Tongue (tissue), 3 donors: ENCODE measurements at places on chromosomes 3 and 15.

DNA sequence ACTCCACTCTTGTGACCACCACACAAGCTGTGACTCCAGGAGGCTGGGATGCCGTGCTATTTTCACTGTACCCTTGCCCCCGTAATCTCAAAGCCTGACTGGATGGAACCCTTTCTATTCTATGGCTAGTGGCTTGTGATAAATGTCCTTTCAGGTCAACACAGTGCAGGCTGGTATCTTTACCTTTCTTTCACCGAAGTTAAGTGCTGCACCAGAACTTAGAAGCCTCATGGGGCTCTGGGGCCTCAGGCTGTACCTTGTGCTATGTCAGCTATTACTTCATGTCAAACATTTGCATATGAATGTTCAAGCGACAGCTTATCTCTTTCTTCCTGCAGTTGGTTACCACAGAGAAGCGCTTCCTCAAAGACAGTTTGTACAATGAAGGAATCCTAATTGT is 66.8 kb downstream of the RPL39L start:
- no peak for DNase-seq

DNA sequence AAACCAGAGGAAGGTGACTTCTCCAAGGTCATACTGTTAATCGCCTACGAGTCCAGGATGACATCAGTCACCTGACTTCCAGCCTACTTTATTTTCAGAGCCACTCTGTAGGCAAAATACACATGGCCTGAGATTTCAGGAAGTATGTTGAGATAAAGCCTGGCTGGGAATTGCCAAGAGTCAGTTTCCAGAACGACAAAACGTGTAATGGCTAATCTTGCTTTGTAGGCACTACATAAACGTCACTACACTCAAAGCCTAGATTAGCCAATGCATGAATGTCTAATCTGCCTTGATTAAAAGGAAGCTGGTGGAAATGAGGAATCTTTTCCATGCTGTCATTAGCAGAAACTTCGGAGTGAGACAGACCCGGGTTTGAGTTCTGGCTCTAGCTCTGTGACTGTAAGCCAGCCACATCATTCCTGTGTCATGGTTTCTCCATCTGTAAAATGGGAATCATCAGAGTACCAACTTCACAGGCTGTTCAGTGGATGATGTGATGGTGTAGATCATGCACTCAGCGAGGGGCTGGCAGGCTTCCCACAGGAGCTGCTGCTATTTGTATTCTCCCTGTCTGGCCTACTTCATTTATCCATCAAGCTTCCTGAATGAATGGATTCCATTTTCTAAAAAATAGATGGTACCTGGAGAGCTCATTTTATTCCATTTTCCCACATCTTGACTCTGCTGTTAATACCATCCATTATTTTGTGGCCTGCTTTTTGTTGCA is 241.9 kb downstream of the XXYLT1 start:
- DNase-seq, result no peak

GRCh38 chr3:24551626-24552025 is 57.0 kb upstream of the THRB start:
- no peak for DNase-seq

DNA sequence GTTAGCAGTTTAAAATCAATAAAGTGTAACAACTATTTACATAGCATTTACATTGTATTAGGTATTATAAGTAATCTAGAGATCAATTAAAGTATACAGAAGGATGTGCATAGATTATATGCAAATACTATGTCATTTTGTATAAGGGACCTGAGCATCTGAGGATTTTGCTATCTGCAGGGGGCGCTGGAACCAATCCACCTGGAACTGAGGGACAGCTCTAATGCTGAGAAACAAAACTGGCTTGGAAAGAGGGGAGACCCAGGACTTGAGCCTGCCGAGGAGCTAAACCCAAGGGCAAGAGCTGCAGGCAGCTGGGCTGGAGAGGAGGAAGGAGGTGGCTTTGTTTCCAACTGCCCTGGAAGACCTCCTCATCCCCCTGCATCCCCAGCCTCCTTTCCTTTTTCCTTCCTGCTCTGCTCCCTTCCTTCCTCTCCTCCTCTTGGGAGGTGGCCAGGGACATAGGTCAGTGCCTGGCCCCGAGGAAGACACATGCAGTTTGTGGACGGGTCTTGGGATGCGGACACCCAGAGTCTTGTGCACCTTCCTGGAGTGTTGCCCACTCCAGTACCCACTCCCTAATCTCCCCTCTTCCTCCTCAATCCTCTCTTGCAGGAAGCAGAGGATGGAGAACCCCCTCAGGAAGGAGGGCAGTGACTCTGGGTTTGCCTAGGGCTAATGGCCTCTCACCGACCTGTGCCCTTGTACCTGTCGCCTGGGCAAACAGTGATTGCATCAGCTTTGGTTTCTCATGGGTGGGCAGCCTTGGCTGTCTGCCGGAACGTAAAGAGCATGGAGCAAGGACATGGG is 825 bp upstream of the RTP3 start:
- peak; percentile 46 for DNase-seq

DNA sequence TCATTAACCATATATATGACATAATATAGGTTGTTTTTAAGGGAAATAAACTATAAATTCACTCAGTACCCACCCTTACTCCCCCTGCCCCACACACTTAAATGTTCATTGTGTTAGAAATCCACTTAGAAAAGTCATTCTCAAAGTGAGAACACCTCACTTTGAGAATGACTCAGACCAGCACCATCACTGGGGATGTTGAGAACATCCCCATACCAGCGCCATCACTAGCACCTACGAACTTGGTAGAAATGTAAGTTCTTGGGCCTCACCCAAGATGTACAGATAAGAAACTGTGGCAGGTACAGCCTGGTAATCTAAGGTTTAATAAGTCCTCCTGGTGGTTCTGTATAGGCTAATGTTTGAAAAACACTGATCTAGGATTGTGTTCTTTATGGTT is 362.6 kb downstream of the LPP start:
- DNase-seq, result no peak

DNA sequence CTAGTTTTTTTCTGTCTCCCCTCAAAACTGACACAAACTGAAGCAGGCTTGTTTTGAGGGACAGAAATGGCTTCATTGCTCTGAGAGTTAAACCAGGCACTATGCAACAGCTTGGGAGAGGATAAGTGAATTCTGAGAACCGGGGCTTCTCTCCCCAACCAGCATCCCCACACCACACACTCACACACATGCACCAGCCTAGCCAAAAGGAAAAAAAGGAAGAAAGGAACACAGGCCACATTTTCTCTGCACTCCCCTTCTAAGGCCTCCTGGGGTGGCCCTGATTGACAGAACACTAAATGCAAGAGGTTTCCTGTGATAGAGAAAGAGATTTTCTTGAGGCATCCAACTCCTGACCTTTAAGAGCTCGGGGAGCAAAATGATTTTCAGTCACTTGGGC is 177.5 kb downstream of the TLE3 start:
- no peak for DNase-seq

GRCh38 chr15:73517566-73517965 is 74.6 kb downstream of the REC114 start:
- no peak for DNase-seq

DNA sequence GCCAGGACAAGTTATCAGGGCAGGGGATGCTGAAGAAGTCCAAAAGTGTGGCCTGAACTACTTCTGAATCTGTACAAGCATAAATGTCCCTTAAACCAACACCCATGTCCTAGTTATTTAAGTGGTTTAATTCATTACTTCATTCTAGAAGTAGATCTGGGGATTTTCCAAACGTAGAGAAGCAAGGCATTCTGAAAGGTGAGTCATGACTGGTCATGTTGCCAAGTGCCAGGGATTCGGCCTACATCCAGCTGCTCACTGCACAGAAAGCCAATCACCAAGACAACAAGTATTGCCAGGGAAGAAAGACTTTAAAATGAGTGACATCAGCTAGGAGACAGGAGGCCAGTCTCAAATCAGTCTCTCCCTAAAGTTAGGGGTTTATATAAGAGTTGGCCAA is 396.6 kb downstream of the GABRB3 start:
- no peak for DNase-seq

GRCh38 chr15:85745023-85745422 is 49.7 kb downstream of the KLHL25 start:
- no peak for DNase-seq

GRCh38 chr3:118987477-118987876 is 47.2 kb downstream of the IGSF11 start:
- peak; percentile 77 for DNase-seq

- DNase-seq, result no peak
Observed at GRCh38 chr3:152713989-152714388, 120.9 kb upstream of the P2RY1 start.

DNA sequence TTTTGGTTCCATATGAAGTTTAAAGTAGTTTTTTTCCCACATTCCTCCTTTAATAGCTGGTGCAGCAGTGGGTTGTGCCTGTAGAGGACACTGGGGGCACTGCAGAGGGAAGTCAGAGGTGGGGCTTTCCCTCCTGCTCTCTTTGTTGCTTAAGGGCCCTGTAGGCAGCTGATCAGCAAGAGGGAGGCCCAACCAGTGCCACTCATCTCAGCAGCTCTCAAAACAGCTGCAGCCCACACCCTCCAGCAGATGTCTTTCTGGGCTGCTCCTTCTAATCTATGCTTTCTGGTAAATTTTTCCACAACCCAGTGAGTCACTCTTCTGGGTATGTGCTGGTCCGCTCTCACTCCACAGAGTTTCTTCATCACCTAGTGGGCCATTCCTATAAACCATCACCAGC is 263.8 kb downstream of the FEZF2 start:
- DNase-seq, result peak; percentile 61

- DNase-seq, result no peak
Observed at GRCh38 chr3:29137601-29138000, 143.3 kb upstream of the RBMS3 start.

GRCh38 chr3:65351753-65352152 is 664.0 kb upstream of the ADAMTS9 start:
- DNase-seq, result no peak

GRCh38 chr3:171862993-171863521 is 19.9 kb downstream of the TMEM212 start:
- peak; percentile 70 for DNase-seq

- no peak for DNase-seq
Observed at GRCh38 chr15:46297766-46298165, 662.9 kb downstream of the SQOR start.

GRCh38 chr3:57112206-57112605 is 51.7 kb downstream of the SPATA12 start:
- no peak for DNase-seq

GRCh38 chr3:171678971-171679492 is 131.3 kb downstream of the PLD1 start:
- DNase-seq, result no peak

DNA sequence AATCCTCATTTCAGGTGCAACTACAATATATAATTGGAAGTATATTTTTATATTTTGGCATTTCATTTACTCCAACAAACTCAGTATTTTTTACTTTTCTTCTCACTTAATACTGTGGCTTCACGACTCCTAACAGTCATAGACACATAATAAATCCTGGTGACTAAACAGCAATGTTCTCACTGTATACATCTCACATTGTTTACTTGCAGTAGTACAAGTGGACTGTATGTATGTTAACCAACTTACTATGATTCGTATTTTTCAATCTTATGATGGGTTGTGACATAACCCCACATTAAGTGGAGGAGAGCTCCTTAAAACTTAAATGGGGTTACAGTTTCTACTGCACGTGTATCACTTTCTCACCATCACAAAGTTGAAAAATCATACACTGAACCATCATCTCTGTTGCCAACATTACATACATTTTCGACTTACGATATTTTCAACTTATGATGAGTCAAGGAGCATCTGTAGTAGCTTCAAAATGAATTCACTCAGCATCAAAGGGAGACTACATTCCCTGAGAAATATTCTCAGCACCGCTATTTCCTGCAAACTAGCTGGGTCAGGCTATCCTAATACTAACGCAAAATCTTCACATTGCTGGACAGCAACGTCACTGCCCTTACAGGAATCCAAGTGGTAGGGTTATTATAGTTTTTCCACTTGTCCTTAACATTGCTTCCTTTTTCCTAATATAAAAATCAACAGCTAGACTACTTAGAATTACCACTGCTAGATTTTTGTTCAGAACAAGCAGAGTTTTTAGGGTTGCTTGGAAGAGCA is 7.3 kb downstream of the ADAM10 start:
- no peak for DNase-seq

GRCh38 chr3:107128946-107129345 is 248.3 kb upstream of the CCDC54 start:
- peak; percentile 53 for DNase-seq

- DNase-seq, result peak; percentile 6
Observed at GRCh38 chr3:73029321-73029796, 32.1 kb upstream of the EBLN2 start.

DNA sequence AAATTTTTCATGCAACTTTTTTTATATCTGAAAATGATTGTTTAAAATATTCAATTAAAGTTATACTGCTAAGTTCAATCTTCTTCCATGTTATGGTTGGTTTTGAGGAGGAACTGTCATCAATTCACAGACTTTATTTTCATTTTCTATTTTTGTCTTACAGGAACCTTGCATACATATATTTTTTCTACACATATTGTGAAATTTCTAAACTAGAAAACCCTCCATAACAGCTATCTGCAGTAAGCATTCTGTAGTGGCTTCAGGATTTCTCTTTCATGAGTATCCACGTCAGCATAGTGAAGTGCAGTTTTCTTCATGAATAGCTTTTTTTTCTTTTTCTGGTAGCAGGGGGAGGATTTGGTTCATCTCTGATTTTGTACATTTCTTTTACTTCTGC is 48.2 kb downstream of the ATR start:
- DNase-seq, result no peak

DNA sequence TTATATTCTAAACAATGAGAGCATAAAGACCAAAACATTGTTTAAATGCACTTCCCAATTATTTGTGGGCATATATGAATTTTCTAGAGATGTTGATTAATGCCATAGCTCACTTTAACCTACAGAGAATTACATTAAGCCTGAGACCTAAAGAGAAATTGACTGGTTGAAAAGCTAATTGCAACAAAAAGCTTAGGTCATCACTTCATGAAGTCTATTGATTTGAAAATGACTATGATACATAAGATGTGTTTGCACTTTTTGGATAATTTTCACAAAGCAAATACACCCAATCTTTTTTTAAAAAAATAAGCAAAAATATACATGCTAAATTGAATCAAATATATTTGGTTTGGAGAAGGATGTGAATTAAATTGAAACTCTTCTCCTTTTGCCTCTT is 532.8 kb upstream of the GOLIM4 start:
- no peak for DNase-seq

DNA sequence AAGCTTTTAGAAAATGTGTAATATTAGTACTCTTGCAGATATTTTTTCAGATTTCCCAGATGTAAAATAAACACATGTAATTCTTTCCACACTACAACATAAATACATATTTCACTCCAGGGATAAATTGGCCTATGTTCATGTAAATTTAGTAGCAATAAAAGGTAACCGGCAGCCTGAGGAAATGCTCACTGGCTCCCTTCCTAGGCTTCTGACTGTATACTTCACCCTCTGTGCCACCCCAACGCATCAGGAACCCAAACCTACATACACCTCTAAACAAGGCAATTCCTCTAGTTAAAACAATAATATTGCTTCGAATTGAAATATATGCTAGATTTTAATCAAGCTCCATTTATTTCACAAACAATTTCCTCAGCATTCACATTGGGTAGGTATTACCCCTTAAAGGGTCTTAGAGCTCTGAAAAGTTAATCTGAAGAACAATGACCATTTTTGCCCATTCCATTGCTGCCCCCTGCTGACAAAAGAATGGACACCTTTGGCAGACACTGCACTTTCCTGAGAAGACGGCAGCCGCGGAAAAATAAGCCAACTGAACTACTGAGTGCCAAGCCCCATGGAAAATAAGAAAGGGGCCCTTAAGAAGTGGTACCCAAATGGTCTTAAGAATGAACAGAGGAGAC is 212.5 kb downstream of the OSBPL10 start:
- DNase-seq, result peak; percentile 87
